Inflammatory macrophage (primary cell): ENCODE measurements at places on chromosomes 11 and 22.

DNA sequence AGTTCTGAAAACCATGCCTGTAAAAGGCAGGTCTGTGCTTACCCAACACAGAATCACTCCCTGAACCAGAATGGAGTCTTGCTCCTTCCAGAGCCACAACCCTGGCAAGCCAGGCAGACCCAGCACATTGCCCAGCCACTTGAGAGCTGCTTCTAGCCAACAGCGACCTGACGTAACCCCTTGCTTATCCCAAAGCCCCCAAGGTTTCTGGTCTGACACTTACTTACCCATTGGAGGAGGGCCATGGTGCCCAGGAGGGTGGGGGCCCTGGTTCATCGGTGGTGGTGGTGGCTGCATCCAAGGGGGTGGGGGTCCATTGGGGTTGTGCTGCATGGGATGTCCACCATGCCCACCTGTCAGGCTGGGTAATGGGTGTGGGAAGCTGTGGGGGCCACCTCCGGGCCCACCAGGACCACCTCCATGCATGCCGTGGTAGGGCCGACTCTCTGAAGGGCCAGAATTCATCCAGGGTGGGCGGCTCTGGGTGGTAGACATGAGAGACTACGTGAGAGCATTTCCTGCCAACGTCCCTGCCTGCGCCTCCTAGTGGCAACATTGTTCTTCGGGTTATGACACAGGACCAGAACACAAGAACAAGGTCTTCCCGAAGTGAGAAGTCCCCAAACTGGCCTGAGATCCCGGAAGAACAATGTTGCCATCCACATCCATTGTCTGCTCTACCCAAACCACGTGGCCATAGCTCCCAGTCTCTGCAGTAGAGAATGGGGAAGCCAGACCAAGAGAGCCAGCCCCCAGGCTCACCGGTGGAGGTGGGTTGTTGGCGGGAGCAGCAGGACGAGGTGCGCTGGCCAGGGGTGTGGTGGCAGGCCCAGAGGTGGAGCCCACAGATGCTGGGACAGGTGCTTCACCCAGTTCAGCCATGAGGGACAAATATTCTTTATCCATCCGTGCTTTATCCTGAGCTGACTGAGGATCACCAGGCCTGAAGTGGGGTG is 7.8 kb upstream of the PYGM start:
- peak; percentile 74 for DNase-seq

DNA sequence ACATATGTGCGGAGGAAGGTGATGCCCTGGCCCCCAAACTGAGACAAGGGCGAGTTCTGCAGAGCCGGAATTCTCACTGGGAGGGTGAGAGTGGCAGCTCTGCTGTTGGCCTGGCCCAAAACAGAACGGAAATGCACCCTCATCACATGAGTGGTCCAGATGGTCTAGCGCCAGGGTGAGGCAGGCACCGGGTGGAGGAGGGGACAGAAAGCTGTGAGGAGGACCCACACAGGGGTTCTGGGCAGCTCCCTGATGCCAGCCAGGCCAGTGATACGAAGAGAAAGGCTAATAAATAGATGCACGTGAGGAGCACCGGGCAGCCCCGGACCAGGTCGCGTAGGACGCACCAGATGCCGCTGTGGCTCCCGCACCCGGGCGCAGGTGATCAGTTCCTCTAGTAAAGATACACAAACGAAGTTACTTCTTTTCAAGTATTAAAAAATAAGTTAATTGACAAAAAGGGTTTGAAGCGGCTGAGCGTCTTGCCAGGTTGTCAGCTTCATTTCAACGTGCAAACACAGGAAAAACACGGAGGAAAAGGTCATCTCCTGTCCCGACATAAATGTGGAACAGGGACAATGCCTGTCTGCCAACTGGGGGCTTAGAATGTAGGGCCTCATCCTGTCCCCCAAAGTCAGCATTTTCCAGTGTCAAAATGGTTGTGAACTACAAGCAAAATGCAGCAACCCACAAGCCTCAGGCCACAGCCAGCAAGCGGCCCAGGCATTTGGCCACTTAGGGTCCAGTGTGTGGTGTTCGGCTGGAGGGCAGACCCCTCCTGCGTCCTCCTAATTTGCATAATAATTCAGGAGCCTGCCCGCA is 15.3 kb upstream of the BID start:
- no peak for DNase-seq

- DNase-seq: no peak
These were observed 120.5 kb downstream of the SHANK2 start for GRCh38 chr11:71131861-71132260.

DNA sequence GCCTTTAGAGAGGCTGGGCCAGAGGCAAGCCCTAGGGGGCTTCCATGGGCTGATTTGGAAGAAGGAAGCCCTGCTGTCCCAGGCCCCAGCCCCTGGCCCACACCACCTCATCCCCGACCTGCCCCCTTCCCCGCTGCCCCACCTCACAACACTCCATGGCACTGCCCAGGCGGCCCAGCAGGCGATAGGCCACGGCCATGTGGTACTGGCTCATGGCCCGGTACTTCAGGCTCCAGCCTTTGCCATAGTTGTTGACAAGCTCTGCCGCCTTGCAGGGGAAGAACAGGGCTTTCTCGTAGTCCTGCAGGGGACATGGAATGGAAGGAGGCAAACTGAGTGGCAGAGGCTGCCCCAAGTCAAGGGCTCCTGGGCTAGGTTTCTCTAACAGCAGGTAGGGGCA is 6.4 kb downstream of the RAPSN start:
- no peak for DNase-seq

GRCh38 chr11:17403980-17404759 is 15.7 kb upstream of the KCNJ11 start:
- DNase-seq: no peak

DNA sequence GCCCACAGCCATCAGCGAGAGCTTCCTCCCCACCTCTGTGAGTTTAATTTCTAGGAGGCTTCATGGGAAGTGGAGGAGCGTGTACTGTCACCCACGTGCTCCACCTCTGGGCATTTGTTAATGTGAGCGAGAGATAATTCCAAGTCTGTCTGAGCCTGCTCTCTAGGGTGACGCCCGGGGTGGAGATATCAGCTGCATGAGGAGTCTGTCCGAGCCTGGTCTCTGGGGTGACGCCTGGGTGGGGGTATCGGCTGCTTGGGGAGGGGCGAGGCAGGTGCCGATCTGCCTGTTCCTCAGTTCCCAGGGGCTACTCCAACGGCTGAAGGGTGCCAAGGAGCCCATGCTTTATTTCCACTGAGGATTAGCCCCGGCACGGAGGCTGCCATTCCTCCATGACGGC is 735.0 kb downstream of the BRD1 start:
- DNase-seq: no peak

DNA sequence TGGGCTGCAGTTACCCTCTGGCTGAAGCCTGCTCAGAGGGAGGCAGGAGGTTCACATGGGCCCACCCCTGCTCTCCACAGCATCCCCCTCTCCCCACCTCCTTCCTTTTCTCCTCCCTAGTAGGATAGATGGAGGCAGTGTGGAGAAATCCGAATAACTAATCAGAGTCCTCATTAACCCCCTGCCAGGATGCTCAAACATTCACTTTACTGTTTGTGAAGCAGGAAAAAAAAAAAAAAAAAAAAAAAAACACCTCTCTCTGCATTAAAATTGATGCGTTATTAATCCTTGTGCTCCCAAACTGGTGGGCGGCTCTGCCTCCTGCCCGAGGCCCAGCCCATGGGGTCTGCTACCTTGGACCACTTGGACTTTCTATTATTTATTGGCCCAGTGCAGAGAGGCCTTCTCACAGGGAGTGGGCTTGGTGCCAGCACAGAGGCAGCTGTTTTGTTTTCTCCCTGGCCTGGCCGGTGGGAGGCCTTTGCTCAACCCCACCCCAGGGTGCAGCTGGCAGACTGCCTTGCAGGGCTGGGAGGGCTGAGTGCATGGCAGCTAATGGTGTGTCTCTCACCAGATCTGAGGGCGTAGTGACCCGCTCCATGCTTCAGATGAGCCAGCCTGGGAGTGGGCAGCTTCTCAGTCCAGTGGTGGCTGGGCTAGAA is 150.7 kb downstream of the PKNOX2 start:
- DNase-seq: no peak

DNA sequence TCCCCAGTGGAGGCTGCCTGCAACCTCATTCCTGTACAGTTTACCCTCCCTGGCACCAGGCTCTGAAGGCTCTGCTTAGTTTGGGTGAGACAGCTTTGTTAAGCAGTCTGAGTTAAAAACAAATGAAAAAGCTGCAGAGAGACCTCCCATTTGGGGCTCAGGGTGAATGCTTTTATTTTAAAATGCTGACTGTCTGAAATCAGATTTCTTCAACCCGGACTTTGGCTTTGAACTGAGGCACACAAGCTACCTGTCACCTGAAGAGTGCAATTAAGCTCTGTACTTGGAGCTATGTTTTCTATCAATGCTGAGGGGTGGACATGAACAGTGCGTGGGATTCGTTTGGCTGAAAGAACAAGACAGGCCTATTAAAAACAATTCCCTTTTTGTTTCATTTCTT is 217.5 kb upstream of the SORL1-AS1 start:
- DNase-seq: no peak

DNA sequence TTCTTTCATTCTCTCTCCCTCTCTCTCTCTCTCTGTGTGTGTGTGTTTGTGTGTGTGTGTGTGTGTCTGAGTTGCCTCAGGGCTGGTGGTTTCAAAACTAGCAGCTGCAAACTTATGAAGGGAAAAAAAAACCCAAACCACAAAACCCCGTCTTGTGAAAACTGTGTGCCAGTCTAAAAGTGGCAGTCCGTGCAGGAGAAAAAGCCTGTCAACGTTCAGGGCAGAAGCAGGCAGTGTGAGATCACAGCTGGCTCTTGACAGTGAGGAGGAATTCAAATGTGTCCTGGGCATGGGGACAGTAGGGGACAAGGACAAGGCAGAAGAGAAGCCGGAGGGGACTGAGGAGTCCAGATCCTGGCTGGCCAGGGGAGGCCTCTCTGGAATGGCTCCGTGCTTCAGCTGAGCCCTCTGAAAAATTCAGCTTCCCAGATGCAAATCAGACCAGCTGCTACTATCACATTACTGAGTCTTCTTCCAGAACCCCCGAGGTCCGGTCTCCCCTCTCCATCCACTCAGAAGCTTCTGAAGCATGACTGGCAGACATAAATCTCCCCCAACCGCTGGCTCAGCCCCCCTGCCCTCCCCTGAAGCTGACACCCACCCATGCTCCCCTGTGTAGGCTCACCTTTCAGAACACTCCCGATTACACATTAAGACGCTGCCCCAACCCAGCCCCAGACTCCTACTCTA is 31.9 kb downstream of the FLI1 start:
- DNase-seq: peak; percentile 75

DNA sequence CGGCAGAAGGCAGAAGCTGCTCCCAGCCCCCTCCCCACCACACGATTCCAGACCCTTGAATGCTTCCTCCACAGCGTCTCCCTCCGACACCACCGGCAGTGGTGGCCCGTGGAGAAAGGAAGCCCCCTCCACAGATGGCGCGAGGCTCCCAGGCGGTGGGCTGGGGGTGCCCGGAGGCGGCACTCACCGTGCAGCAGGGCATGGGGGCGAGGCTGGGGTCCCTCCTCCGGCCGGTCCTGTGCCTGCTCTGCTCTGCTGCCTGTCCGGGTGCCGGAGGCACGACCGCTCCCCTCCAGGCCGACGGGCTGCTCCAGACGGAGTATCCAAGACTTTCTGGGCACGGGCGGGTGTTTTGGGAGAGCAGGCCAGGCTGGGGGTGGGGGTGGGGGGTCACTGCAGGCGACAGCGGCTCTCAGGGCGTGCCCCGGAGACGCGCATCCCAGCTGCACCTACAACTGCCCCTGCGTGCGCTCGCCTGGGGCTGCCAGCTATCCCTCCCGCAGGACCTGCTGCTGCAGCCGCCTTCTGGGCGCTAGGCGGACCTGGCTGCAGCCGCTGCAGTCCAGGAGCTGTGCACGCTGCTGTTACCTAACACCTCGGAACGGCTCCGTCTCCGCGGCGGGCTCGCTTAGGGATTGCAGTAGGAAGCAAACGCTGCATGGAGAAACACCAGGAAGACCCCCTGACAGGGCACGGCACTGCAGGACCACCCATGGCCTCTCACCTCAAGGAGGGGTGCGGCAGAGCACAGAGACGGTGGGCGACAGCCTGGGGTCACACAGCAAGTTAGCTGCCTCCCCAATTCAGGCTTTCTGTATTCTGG is 15.2 kb downstream of the MRGPRG start:
- no peak for DNase-seq

- DNase-seq: no peak
These were observed 35.3 kb downstream of the KIAA0930 start for GRCh38 chr22:45205276-45205925.

- DNase-seq: no peak
These were observed 4.5 kb upstream of the TMEM223 start for GRCh38 chr11:62796281-62796680.

- peak; percentile 69 for DNase-seq
These were observed 9.6 kb downstream of the QSER1 start for GRCh38 chr11:32902089-32902665.

GRCh38 chr11:12239396-12239795 is 129.0 kb downstream of the MICAL2 start:
- no peak for DNase-seq

DNA sequence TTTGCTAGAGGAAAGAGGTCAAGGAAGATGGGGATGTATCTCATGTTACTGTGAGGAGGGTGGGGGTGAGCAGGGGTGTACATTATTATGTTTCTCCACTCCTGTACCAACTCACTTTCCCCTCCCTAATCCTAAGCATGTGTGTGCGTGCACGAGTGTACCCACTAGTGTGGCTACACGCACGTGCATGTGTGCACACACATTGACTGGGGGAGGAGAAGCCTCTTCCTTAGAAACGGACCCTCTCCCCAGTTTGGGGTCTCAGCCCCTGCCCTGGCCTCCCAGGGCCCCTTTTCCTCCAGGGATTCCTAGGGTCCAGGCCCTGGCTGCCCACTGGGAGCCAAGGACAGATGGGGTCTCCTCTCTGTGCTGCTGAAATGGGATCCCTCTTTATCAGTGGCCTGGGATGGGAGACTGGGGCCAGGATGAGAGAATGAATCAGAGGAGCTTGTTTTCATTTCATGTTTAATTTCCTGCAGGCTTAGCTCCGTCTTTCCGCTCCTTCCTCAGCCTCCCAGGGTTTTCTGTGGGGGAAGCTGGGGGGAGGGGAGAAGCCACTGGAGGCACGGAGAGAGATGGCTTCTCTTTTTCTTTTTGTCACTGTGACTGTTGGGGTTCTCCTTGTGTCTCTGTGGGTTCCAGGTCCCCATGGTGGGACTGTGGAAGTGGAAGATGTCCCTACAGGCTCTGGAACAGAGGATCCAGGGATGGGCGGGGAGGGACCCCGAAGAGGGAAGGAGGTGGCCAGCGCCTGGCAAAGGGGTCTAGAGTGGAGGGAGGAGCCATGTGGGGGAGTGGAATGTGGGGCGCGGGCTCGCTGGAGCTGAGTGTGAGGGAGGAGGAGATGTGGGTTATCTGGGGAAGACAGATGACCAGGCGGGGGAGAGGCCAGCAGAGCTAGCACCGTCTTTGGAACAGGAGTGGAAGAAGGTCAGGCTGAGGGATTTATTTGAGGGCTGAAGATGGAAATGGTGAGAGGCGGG is 40.3 kb downstream of the ALX4 start:
- DNase-seq: no peak

DNA sequence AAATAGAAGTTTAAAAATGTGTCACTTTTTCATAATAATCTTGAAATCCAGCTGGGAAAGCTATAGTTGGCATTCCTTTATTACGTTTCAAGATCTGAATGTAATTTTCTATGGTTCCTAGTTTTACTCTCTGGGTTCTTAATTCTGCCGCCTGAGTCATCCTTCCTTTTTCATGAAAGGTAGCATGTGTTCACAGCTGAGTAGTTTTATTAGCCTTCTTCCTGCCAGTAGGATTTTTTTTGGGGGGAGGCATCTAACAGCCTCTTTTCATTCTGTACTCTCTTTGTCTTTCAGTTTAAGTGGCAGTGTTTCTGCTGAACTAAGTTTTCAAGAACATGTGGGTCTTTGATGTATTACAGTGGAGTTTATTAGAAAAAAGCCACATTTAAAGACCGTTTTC is 36.5 kb downstream of the OR2AG2 start:
- DNase-seq: peak; percentile 26

GRCh38 chr11:2554338-2555207 is 109.8 kb downstream of the KCNQ1 start:
- no peak for DNase-seq

- DNase-seq: no peak
These were observed 1072.0 kb downstream of the LRRC4C start for GRCh38 chr11:40387240-40387980.
